ENCODE measurements at places on chromosomes 12 and 14.

DNA sequence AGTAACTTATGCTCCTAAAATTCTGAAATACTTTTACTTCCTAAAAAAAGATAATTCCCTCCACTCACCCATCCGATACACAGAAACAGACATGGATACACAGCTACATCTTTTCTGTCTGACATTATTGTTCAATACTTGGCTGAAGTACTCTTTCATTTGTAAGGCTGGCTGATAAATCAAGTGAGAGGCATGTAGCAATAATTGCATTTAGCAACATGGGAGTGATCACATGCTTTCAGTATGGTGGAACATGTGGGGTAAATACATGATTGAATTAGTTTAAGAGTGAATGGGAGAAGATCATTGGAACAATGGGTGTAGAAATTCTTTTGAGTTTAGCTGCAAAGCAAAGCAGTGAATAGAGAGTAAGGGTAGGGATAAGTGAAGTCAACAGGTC, 25.6 kb downstream of the PTPRQ start:
- no peak for DNase-seq

GRCh38 chr12:24441458-24441857, 492.0 kb upstream of the SOX5 start:
- DNase-seq = no peak

- DNase-seq = no peak
Measured at GRCh38 chr14:95048771-95049312, 108.5 kb downstream of the DICER1 start.

DNA sequence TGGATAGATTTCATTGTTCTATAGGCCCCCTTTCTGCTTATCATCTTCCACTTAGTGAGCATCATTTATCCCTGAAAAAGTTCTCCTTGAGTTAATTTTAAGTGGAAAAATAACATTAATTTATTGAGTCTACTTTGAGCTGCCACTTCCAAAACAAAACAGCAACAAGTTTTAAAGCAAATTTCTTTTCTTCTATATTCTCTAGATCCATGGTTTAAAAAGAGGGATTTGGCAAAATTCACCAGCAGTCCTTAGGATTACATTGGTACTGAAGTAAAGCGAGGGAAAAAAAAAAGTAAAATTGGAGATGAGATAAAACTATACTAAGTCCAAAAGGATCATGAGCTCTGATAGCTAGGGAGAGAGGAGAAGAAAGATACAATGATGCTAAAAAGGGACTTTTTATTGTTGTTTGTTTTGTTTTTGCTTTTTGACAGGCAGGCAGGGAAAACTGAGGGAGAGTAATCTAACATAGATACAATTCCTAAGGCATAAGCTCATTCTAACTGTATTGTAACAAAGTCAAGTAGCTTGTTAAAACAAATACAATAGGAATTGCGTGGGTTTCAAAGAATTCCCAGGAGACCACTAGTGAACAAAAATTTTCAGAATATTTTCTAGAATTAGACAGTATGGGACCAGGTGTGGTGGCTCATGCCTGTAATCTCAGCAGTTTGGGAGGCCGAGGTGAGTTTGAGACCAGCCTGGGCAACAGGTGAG, 19.2 kb upstream of the PLEKHA5 start:
- DNase-seq = no peak

DNA sequence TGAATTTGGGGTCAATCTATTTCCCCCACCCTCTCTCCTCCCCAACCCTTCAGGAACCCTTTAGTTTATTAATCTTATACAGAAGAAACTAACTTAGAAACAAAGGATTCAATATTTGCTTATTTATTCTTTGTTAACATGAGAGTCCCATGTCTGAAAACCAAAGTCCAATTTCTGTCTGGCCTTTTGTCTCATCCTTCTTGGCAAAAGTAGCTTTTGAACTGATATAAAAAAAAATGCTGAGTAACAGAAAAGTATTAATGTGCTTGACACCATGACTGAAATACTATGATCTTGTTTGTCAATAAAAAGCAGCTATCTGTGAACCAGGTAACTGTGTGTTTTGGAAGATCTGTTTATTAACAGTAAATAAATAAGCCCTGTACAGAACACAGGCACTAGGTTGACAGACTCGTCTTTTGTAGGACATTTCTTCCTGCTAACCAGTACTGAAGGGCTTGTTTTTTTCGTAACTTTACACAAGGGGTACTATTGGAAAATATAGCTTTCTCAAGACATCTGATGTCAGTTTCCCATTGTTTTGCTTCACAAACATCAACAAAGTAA, 10.8 kb downstream of the PIGH start:
- no peak for DNase-seq

GRCh38 chr14:91985008-91985407, 37.5 kb upstream of the FBLN5 start:
- DNase-seq = no peak

Data from stimulated activated CD4-positive, alpha-beta T cell treated with anti-CD3 and anti-CD28 coated beads, Interleukin-2, amount 100 ng/mL, for 24 hours (primary cell).